ENCODE measurements at places on chromosomes 16 and 17.

- DNase-seq, result no peak
Observed at GRCh38 chr16:2471016-2471652, at the start of gene NTN3. Gene NTN3 (plus strand): TSS chr16:2471297. CDS start chr16:2471702, 405 bp downstream.

DNA sequence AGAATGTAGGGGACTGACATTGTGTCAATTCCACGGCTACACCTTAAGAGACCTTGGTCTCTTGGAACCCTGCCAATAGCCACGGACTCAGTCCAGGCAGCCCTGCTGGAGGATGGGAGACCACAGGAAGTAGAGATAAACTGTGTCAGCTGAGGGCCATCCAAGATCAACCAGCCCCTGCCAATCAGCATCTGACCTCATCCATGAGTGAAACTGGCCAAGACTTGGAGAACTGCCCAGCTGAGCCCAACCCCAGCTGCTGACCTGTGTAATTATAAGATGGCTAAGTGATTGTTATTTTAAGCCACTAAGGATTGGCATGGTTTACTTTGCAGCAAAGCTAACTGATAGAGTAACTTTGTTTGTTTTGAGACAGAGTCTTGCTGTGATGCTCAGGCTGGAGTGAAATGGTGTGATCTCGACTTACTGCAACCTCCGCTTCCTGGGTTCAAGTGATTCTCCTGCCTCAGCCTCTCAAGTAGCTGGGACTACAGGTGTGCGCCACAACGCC, 13.3 kb upstream of the YWHAE start:
- DNase-seq, result no peak

GRCh38 chr16:68229431-68230175, 6.3 kb downstream of the ESRP2 start:
- DNase-seq, result no peak

DNA sequence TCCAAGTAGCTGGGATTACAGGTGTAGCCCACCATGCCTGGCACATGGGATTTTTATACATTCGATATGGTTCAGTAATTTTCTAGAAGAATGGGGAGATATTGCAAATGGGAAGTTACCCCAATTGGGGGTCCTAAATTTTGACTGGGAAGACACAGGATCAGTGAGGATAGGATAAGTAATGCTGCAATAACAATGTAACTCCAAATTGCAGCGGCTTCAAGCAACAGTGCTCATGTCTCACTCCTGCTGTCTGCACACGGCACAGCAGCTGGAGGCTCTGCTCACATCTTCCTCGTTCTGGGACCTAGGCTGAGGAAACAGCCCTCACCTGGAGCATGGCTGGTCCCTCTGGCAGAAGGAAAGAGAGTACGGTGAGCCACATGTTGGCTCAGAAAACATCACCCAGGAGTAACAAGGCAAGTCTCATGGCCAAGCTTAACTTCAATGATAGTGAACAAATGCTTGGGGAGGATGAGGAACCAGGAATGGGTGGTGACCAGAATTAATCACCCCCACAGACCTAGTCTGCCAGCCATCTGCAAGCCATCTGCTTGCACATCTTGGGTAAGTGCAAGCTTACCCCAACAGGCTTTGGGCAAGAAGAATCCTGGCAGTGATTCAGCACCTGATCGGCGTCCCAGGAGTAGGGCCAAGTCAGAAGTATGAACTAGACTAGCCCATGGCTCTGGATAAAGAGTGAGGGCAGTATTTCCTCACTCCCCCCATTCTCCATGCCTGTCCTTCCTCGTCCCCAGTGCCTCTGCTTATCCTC, 229.2 kb downstream of the COPRS start:
- DNase-seq, result no peak

- DNase-seq, result no peak
Observed at GRCh38 chr16:84176192-84177053, 10.4 kb downstream of the TAF1C start.

- no peak for DNase-seq
Observed at GRCh38 chr17:33124185-33124584, 132.5 kb downstream of the SPACA3 start.

DNA sequence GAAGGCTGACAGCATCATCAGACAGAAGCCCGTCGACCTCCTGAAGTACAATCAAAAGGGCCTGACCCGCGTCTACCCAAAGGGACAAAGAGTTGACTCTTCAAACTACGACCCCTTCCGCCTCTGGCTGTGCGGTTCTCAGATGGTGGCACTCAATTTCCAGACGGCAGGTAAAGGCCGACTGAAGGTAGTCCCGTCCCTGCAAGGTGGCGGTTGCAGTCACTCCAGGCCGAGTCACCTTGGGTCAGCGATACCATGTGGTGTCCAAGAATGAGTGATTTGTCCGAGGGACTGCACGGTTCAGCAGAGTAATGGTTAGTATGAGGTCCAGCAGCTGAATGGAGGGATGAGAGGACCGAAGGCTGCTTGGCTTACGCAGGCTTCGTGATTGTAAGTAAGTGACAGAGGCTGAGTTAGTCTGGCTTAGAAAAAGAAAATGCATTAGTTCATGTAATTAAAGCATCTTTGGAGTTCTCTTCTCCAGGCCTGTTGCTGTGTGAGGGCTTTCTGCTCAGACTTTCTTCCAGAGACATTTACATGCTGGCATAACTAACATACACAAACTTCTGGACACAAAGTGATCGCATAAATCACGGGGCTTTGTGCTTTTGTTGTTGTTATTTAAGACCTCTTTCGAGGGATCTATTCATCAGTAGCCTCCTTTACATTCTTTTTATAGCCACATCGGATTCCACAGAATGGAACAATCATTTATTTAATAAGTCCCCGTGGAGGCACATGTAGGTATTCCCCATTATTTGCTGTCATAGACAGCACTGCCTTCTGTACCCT, 74.9 kb downstream of the SDR42E1 start:
- DNase-seq, result no peak

- DNase-seq, result no peak
Observed at GRCh38 chr17:44272321-44272951, 4.5 kb upstream of the SLC4A1 start.

DNA sequence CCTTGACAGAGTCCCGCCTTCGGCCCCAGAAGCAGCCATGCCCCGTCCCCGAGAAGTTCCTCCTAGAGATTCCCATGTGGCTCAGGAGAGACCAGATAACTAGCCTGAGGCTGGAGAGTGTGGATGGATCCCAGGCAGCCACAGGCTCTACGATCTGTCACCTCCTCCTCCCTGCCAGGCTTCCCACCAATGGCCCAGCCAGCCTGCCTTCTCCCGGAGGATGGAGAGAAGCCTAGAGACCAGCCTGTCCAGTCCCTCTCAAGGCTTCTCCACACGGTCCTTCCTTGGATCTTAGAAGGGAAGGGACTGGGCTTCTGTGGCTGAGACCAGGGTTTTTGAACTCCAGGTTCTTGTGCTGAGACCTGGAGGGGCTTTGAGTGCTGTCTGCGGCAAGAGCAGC, 1.6 kb upstream of the SMTNL2 start:
- DNase-seq, result no peak

- DNase-seq, result no peak
Observed at GRCh38 chr17:73703192-73703591, 58.9 kb upstream of the SDK2 start.

DNA sequence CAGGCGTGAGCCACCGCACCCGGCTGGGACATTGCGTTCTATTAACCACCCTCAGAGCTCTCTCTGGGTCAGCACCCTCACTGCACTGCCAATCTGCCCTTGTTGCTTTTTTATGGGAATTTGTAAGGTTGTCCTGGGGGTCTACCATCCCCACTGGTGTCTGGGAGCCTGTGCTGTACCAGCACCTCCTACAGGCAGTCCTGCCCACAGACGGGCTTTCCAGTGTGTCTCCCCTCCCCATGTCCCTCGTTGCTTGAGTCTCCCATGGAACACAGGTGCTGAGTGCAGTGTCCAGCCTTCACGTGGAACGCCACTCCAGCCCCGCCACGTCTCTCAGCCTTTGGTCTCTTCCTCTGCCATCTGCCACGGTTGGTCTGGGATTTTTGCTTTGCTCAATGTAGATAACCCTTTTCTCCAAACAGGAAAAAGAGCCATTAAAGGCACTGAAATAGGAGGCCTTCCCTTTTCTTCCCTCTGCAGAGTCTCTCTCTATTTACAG, 68.0 kb upstream of the CBX4 start:
- DNase-seq, result no peak

- DNase-seq, result no peak
Observed at GRCh38 chr16:85539629-85540291, 73.4 kb upstream of the GSE1 start.
